ENCODE measurements at places on chromosomes 1 and 21.
A peak's percentile ranks its signal among the peaks of the same experiment; 100 is the strongest.

- peak; percentile 89 for DNase-seq
Measured at GRCh38 chr1:1434131-1434823, 1.2 kb upstream of the VWA1 start.

DNA sequence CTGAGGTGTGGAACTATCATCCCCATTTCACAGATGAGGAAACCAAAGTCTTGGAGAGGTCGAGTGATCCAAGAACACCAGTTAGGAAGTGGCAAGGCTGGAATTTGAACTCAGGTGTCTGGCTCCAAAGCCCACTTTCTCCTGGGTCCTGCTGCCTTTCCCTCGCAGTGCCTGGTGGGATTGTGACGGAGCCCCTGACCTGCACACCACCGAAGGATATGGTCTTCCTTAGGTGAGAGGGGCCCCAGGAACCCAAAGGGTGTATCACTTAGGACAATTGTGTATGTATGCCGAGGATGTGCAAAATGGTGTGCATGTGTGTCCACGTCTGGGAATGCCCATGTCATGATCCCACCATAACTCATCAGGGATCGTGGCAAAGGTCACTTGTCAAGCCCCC lies 392.7 kb downstream of the MATN1 start:
- DNase-seq: no peak

GRCh38 chr21:42499444-42500112 lies 3.6 kb upstream of the RSPH1 start:
- no peak for DNase-seq

GRCh38 chr1:212618466-212619210 lies 10.1 kb downstream of the ATF3 start:
- peak; percentile 52 for DNase-seq

- no peak for DNase-seq
Measured at GRCh38 chr1:69401879-69402278, 165.8 kb upstream of the LRRC7 start.

GRCh38 chr1:174171073-174171472 lies 11.8 kb downstream of the RABGAP1L start:
- no peak for DNase-seq

- no peak for DNase-seq
Measured at GRCh38 chr21:35086357-35086756, 37.3 kb upstream of the RUNX1 start.

DNA sequence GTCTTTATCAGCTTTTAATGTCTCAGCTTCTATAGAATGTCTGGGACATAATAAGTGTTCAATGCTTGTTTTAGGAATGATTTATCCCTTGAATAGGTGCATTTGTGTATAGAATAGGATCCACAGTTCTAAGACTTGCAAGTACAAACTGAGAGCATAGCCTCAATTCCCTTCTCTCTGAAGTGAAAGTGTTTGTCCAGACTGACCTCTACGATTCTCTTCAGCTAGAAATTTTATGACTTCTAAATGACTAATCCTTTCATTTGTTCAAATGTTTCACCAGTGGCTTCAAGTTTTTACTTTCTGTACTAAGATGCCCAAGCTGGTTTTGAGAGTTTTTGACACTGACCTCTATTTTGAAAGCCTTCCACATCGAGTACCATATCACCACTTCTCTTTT lies 608.2 kb upstream of the ADGRL4 start:
- no peak for DNase-seq

- no peak for DNase-seq
Measured at GRCh38 chr1:199064971-199065370, 426.1 kb downstream of the PTPRC start.

GRCh38 chr1:42350086-42350485 lies 15.1 kb upstream of the FOXJ3 start:
- no peak for DNase-seq

DNA sequence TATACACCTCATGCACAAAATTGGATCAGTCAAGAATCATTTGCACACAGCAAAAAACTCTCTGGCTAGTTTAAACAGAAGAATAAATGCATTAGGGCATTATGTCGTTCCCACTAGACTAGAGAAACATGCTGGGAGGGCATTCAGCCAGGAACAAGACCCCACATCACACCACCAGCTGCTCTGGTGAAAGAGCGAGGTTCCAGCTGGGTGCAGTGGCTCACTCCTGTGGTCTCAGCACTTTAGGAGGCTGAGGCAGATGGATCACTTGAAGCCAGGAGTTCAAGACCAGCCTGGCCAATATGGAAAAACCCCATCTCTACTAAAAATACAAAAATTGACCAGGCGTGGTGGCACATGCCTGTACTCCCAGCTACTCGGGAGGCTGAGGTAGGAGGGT lies 52.1 kb upstream of the BACE2 start:
- no peak for DNase-seq

GRCh38 chr1:223556414-223557129 lies 108.9 kb downstream of the CAPN8 start:
- peak; percentile 79 for DNase-seq

DNA sequence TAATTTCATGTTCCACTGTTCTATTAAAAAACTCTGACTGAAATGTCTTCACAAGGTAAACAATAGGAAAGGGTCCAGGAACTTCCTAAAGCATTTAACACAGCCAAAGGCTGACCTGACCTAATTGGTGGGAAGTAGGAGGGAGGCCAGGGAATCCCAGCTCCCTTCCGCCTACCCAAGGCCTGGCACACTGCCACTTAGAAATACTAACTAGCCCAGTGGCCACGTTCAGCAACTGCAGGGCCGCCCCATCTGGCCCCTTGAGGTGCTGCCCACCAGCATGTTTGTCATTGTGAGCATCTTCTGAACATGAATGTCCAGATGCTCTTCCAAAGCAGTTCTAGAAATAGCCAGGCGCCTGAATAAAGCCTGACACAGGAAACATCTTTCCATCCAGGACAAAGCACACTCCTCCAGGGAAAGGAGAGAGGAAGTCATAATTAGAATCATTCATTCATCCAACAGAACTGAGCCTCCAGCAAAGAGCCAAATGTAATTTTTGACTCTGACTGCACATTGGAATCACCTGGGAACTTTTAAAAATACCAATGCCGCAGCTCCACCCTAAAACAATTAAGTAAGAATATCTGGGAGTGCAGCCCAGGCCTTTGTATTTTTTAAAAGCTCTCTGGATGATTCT lies 44.6 kb upstream of the BCL9 start:
- peak; percentile 77 for DNase-seq

GRCh38 chr21:44557491-44558328 lies 885 bp downstream of the KRTAP10-3 start:
- no peak for DNase-seq

GRCh38 chr1:43337588-43337987 lies at the start of gene MPL:
Gene MPL (plus strand): TSS chr1:43337818. CDS start chr1:43337849, 31 bp downstream.
- no peak for DNase-seq

DNA sequence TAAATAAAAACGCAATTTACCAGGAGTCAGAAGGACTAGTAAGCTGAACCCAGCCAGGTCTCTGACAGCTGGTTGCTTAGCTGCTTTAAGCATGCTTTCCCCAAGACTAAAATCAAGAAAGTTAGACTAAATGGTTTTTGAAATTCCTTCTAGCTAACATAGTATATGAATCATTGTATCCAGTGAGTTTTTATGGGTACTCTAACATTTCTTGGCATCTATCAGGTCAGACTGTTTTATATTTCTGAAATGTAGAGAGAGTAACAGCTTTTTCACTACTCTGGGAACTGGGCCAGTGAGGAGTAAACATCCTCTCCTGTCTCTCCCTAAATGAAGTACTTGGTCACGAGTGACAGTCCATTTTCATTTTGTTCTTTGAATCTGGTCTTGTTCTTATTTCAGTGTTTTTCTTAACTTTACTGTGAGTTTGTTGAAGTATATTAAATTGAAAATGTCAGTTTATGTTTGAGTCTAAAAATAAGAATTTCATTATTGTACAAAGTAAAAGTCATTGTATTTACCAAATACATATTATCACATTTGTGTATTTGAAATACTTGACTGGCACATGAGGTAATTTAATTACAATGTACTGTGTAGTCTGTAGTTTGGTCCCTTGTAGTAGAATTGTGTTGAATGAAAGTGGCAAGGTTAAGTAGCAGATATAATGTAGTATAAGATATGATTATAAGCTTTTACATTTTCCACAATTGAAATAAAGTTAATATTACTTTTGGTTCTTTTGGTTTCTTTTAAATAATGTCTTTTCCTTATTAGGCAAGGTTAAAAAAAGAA lies 47.6 kb downstream of the PKN2 start:
- DNase-seq: peak; percentile 83

DNA sequence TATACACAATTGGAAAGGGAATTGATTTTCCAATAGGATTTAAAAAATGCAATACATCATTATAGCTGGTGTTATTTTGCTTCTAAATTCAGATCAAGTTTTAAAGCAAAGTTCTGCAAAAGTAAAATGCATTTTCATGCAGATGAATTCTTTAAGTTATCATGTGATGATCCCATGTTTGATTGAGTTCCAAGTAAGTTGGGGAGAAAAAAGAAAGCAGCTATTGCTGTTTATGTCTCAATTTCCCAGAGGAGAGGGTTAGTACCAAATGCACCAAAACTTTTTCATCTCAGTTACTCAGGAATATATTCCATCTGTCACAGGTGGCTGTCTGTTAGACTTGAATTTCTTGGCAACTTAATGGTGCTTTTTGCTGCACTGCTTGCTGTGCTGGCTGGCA lies 29.7 kb downstream of the HSPA13 start:
- DNase-seq: no peak

GRCh38 chr1:117179471-117179870 lies 31.3 kb downstream of the VTCN1 start:
- no peak for DNase-seq

GRCh38 chr1:67052741-67053534 lies 1.0 kb downstream of the SLC35D1 start:
- DNase-seq: peak; percentile 77

DNA sequence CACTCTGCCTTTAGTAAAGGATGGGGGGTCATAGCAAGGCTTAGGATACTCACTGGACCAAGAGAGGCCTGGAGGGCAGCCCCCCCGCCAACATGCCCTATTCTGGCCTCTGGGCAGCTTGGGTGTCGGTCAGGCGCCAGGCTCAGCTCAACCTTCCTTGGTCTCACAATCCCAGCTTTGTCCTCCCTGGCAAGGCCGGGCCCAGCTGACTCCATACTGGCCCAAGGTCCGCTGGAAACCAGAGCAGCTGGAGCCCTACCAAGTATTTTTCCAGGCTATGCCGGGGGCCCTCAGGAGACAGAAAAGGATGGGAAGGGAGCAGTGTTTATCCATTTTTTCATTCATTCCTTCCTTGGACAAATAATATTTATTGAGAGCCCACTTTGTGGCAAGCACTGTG lies 6.2 kb downstream of the FBXO2 start:
- peak; percentile 81 for DNase-seq

DNA sequence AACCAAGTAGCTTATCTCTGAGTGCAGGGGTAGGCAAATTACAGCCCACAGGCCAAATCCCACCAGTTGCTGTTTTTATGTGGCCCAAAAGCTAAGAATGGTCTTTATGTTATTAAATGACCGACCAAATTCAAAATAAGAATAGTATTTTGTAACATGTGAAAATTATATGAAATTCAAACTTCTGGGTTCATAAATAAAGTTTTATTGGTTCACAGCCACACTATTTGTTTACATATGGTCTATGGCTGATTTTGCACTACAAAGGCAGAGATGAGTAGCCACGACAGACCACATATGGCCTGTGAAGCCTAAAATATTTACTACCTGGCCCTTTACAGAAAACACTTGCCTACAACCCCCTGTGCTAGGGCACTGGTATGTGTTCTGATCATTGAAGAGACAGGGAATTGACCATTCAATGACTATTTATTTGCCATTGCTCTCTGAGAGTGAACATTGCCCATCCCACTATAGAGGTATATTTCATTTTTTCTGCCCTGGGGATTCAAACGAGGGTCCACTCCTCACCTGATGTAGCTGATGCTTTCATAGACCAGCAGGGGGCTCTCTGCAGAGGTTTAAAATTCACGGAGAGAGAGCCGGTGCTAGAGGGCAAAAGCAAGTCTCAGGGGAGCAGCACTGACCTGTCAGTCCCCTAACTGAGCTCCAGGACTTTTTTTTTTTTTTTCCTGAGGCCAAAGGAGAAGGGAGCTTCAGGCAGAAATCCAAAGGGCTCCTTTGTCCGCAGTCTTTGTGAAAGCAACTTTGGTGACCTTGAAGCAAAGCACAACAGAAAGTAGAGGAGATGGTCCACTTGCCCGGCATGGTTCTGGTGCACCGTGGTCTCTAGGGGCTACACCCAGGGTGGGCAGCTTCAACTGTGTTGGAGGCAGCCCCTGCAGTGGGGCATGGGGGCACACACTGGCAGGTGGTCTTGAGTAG lies 7.3 kb upstream of the GNL2 start:
- no peak for DNase-seq

- no peak for DNase-seq
Measured at GRCh38 chr1:59139396-59139795, 157.5 kb upstream of the FGGY start.

DNA sequence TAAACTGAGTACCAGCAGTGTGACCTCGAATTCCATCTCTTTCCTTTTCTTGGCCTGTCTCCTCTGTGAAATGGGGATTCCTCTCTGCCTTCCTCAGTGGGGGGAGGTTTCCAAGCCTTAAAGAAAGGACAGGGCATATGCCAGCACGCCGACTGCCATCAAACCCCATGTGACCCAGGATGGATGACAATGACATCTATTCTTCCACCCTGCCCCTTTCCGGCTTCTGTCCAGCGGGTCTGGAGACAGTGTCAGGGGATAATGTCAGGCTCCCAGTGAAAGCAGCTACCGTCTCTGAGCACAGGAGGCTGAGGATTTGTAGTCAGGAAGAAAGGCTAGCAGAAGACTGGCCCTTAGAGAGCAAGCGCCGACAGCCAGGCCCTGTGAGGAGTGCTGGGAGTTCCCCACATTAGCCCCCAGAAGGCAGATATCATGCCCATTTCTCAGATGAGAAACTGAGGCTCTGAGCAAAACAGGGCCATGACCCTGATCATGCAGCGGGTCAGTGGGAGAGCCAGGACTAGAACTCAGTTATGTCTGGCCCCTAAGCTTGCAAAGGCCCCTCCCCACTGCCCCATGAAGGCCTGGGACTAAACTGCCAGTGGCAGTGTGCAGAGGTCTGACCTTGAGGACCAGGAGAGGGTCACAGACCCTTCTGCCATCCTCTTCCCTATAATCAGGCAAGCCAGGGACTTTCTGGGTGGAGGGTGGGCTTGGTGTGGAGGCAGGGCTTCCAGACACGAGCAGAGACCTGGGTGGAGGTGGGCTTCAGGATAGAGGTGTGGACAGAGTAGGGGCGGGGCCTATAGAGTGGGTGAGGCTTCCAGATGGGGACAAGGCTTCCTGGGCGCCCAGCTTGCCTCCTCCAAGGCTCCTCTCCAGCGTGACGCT lies 30.1 kb downstream of the CDCA8 start:
- peak; percentile 62 for DNase-seq

- DNase-seq: peak; percentile 93
Measured at GRCh38 chr1:248862998-248863881, 4.4 kb upstream of the ZNF692 start.
